HepG2 (cell line): ENCODE measurements at places on chromosomes 5 and 9.

DNA sequence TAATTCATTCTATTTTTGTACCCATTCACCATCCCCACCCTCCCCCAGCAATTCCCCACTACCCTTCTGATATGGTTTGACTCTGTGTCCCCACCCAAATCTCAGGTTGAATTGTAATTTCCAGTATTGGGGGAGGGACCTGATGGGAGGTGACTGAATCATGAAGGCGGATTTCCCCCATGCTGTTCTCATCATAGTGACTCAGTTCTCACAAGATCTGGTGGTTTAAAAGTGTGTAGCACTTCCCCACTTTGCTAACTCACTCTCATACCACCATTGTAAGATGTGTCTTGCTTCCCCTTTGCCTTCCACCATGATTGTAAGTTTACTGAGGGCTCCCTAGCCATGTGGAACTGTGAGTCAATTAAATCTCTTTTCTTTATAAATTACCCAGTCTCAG lies 25.9 kb upstream of the TESK1 start:
- no peak for DNase-seq

DNA sequence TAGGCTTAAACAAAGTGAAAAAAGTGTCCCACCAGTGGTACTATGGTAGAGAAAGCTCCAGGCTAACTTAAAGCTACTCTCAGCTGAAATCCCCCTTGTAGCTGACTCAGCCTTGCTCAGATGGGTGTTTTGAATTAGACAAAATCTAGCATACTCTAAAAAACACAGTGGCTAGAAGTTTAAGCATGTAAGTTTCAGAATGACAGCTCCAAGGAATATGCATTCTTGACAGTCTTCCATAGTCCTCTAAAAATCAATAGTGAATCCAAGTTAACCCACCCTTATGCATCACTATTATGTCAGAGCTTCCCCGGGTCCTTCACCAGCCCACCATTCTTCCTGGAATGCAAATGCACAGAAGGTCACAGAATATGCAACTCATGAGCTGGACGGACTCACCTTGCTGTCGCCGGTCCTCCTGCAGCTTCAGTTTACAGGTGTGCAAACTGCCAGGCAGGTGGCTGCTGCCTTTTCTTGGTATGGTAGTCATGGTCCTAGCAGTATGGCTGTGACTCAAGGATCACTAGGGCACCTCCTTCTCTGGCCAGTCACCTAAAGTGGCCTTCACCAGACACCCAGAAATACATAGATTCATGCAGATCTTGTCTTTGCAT lies 668 bp downstream of the RANBP3L start:
- no peak for DNase-seq

DNA sequence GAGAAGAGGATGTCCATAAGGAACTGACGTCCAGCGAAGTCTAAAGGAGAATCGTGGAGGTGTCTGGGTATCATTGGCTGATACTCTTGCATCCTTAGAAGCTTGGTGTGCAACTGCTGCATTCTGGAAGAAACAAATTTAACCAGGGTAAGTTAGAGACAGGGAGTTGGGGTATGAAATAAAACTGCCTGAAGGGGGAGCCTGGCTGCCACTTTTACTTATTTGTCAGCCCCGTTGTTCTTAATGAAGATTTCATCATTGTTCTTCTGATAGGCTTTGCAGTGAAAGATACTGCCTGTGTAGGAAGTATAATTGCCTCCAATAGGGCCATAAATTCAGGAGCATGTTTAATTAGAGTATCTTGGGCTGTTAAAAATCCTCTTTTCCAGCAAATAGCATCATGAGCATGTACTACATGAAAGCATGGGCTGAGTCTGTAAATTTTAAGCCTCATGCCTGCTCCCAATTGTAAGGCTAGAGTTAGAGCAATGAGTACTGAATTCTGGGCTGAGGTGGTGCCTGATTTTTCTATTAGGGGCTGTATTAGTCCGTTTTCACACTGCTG lies 1264.5 kb upstream of the ACO1 start:
- DNase-seq, result peak; percentile 19

GRCh38 chr5:157590478-157590877 lies 14.9 kb upstream of the ADAM19 start:
- no peak for DNase-seq

DNA sequence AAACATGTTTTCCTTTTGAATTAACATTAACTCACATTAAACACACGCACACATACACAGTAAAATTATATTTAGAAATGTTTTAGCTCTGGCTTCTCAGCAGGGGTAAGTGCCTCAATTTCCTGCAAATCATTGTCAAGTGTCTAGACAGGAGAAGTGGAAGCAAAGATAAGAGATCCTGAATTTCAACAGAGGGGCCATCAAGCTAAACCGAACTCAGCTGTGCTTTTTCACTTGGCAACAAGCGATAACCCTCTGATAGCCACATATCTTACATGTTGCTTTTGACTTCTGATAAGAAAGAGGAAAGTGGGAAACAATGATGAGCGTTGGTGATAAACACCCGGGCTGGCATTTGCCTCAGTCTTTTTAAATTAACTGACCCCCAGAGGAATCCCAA lies 79.7 kb upstream of the SPDL1 start:
- no peak for DNase-seq

GRCh38 chr5:497871-498509 lies 26.3 kb downstream of the SLC9A3 start:
- DNase-seq, result no peak
